ENCODE measurements at places on chromosomes 4 and X.

DNA sequence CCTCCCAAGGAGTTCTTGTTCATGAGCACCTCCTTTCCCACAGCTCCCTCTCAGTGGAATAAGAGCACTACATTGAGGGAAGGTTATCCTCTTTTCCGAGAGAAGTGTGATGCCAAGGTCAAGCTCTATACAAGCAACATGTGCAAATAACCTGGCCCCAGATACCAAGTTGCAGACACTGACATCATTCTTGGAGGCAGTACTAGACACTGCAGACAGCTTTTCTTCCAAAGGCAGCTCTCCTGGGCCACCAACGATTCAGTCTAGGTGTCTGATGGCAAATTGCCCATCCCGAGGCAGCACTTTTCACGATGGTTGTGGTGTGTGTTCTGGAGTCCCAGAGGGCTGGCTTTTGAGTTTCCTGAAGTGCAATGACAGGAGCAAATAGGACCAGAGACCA, 384.9 kb downstream of the TLL1 start:
- peak; percentile 49 for DNase-seq

- no peak for DNase-seq
Measured at GRCh38 chr4:152585023-152585441, 49.1 kb upstream of the FBXW7 start.

DNA sequence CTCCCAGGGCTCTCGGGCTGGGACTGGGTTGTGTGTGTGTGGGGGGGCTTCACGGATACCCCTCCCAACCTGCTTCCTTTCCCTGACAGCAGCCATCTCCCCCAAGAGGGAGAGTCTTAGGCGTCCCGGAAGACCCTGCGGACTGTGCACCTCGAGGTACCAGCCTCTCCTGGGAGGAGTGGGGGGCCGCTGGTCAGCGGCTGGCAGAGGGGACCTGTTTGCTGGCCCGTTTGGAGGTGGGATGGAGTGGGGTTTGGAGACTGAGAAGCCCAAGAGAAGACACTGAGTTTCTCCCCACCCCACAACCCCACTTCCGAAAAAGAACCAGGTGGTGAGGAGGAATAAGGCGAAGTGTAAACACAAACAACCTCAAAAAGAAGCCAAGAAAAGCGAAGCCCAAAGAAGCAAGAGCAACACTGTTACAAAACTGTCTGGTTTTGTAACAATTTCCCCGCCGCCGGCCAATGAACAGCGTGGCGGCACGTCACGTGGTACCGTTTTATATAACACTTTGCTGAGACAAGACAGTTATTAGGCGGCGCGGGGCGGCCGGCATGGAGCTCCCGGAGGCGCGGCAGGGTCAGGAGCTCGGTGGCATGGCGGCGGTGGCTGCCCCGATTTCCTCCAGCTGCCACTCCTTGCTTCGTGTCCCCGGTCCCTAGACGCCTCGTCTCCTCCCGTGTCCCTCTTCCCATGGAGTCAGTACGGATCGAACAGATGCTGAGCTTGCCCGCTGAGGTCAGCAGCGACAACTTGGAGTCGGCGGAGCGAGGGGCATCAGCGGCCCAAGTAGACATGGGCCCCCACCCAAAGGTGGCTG, at the start of gene LONRF3:
Gene LONRF3, plus strand, starts transcription at position 531 of the 820 bp plus-strand sequence. Its CDS starts 163 bp downstream, at position 694.
- peak; percentile 57 for DNase-seq

DNA sequence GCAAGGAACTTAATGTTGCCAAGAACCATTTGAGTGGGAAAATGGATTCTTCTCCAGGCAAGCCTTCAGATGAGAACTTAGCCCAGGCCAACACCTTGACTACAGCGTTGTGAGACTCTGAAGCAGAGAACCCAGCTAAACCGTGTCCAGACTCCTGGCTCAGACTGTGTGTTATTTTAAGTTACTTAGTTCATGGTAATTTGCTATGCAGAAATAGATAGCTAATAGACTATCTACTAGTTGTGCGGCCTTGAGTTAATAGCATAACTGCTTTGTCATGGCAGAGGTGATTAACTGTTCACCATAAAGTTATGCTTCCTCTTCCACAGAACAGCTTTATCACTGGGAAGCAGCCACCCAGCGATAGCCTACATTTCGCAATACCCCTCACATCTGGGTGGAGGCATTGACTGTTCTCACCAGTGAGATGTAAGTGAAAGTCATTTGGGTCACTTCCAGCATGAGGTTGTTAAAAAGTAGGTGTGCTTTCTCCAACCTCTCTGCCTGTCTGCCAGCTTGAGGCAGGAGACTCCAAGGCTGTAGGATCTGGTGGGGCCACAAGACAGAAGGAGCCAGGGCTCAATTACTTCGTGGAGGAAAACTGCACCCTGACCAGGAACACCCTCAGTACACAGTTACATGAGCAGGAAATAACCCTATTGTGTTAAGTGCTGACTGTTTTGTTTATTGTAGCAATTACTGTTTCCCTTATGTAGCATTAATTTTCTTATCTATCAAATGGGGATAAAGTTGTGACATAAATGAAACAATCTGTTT, 94.2 kb downstream of the GPAT3 start:
- DNase-seq: no peak

DNA sequence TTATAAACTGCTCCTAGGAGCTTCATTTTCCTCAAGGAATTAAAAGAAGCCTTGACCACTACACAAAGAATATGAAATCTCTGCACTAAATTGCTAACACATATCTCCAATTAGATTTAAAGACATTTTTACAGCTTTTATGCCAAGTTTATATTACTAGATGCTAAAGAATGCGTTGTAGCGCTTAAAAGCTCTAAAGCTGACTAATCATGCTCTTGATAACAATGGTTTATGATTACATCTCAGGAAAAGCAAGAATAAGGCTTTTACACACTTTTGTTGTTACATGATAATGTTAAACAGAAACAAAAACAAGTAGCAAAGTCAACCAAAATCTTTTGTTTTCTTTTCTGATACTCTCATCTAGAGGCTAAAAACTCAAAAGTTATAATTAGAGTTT, 44.7 kb downstream of the SLC10A7 start:
- no peak for DNase-seq

DNA sequence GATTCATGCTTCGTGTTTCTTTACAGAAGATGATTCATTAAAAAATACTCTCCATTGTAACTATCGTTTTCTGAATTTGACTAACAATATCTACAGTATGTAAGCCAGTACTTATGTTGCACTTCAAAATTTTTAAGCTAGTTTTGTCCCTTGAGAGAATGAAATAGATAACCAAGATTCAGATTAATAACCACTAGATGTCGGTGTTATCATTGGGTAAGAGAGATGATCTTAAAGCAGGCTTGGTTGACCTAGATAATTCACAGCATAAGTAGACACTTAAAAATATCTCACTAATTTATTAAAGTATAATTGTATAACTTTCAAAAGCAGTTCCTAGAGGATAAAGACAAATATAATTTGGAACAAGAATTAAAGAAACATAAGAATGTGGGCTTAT, 430.9 kb downstream of the C4orf33 start:
- no peak for DNase-seq

DNA sequence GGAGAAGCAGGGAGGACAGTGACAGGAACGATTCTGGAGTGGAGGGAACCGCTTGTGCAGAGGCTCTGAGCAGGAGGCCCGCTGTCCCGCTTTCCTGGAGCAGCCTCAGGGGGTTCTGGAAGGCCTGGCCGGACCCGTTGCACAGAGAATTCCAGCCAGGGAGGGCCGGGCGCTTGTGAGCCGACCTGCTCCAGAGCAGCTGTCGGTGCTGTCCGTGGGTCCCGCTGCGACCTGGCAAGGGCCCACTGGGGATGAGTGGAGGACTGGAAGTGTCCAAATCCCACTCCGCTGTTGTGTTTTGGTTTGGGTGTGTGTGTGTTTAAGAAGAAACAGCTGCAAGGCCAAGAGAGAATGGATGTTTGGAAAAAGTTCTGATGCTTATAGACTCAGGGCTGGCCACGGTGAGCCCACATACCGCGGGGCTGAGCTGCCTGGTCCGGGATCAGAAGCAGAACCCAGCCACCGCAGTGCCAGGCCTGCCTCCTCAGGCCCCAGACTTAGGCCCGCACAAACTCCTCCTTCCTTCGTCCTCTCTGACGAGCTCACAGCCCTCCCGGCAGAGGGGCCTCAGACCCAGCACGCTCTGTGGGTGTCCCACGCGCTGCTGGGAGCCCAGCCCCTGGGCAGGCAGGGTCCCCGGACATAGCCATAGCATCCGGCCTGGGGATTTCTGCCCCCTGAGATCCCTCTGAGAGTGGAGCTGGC, 73.9 kb downstream of the HTRA3 start:
- peak; percentile 56 for DNase-seq

- no peak for DNase-seq
Measured at GRCh38 chrX:74372272-74372671, 49.0 kb upstream of the SLC16A2 start.

DNA sequence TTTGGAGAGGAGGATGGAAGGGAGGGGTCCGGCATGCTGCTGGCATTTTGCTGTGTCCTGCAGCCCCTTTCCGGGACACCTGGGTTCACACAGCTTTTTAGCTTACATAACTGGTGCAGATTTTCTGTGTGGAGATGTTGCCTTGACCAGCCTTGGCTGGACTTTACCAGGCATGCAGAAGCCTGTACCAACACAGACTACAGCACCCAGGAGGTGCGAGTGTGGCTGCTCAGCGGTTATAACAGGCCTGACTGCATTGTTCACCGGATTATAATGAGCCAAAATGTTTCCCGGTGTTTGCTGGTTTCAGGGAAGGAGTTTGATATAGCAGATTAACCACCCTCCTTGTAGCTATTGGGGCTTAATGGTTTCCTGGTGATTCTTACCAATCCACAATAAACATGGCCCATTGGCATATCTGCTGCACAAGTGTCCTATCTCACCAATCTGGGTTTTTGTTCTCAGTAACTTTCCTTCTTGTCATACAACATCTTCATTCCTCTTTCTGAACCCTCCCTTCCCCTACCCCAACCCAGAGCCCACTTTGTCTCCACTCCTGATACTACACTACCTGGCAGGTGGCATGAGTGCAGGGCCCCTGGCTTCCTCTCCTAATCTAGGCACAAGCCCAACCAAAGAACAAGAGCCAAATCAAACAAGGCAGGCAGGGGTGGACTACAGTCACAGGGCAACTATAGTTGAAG, 3.9 kb downstream of the RPL10 start:
- DNase-seq: no peak

- no peak for DNase-seq
Measured at GRCh38 chr4:98474408-98474844, 184.0 kb downstream of the TSPAN5 start.

- DNase-seq: peak; percentile 63
Measured at GRCh38 chrX:55489314-55490009, at the start of gene USP51. Gene USP51 (minus strand): TSS chrX:55489848. CDS start chrX:55488939, 909 bp downstream.

DNA sequence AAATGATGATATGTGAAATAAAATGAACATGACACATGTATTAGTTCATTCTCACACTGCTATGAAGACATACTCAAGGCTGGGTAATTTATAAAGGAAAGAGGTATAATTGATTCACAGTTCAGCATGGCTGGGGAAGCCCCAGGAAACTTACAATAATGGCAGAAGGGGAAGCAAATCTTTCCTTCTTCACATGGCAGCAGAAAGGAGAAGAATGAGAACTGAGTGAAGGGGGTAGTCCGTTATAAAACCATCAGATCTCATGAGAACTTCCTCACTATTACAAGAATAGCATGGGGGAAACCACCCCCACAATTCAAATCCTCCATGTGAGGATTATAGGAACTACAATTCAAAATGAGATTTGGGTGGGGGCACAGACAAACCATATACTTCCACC, 243.9 kb upstream of the GYPA start:
- DNase-seq: no peak

GRCh38 chrX:11952176-11952720, 186.0 kb upstream of the FRMPD4 start:
- DNase-seq: no peak

DNA sequence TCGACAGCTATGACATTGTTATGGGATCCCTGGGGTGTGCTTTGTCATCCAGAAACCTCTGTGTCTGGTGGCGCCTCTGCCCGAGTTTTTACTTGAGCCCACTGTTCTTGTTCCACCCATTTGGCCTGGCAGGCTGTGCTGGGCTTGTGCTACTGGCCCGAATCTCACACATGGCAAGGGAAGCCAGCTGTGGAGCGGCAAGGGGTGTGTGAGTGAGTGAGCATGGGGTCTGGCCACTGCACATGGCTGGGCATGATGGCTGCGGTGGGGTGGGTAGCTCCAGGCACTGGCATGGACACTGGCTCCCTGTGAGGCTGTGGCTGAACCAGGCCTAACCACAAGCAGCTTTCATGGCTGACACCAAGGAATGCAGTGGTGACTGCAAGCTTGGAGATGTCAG, 89.2 kb downstream of the DACH2 start:
- no peak for DNase-seq

GRCh38 chrX:24002167-24002566, 24.8 kb downstream of the KLHL15 start:
- no peak for DNase-seq

DNA sequence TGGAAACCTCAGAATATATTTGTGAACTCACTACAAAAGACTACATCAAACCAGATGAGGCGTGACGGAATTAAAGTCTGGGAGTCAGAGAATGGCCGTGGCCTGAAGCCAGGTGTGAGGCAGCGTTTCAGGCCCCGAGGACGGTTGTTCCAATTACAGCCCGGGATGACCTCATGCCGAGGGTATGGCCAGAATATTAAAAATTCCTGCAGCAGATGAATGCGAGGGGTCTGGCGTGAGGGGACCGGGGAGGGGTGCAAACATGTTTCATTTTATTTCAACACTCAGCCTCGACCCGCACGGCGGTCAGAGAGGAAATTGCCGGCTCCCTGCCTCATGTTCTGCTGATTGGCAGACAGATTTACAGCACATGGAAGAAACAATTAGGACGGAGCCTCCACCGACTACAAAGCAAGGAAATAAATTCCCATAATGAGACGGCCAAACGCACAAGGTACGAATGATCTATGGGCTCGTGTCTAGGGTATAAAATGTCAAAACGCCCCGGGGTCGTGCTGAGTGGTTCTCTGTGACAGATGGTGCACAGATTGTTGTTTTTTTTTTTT, 289.7 kb downstream of the SHOX start:
- peak; percentile 87 for DNase-seq

DNA sequence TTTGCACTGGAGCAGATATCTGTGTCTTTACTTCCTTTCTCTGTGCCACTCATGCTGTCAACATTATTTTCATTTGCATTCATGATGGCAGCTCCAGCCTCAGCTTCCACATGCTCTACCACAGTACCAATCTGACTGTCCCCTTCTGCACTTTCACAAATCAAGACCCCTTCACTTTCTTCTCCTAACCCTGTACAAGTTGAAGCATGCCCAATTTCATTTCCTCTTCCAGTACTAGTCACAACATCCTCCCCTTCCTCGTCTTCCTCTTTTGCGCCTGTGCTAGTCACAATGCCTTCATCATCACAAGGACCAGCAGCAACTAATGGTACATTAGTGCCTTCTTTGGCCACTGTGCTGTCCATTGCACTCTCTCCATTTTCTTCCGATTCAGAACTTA, 26.5 kb downstream of the BOD1L1 start:
- no peak for DNase-seq

DNA sequence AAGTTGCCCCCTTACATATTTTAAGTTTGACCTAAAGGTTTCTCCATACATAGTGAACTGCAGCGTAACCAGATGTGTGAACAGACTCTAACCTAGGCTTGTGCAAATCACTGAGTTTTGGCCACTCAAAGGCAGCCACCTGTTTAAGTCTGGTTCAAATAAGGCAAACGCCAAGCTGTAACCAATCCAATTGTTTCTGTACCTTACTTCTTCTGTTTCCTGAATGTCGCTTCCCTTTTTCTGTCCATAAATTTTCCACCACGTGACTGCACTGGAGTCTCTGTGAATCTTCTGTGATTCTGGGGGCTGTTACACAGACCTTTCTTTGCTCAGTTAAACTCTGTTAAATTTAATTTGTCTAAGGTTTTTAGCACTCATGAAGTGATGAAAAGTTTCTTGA, 618.8 kb downstream of the GLUD2 start:
- DNase-seq: no peak

All from right forelimb (tissue), 1 donor.